ENCODE measurements at places on chromosomes 1 and 21.

- DNase-seq, result no peak
These were observed 8.7 kb downstream of the CTXND2 start for GRCh38 chr1:150895618-150896017.

DNA sequence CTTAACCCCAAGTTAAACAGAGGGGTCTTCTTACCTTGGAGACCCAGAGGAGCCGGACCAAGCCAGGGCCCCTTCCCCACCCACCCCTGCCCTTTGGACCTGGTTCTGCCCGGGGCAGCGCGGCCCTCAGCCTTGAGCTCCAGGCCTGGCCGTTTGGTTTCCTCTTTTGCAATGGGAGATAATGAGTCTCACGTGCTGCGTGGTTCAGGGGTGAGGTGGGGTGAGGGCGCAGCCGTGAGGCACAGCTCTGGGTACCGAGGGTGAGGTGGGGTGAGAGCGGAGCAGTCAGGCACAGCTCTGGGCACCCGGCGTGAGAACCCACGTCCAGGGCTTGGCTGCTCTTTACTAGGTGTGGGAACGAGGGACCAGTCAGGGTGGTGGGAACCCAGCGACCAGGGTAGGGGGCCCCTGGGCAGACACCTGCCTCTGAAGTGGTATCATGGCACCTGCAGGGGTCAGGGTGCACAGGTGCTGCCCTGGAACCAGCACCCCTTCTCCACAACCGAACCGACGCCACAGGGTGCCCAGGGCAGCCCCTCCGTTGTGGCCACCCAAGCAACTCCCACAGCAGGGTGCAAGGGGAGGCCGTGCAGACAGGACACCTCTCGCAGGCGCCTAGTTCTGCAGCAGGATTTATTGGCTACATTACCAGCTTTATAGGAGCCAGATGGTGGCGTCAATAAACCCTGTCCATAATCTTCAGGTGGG, 182.2 kb downstream of the PRDM16 start:
- DNase-seq, result no peak

DNA sequence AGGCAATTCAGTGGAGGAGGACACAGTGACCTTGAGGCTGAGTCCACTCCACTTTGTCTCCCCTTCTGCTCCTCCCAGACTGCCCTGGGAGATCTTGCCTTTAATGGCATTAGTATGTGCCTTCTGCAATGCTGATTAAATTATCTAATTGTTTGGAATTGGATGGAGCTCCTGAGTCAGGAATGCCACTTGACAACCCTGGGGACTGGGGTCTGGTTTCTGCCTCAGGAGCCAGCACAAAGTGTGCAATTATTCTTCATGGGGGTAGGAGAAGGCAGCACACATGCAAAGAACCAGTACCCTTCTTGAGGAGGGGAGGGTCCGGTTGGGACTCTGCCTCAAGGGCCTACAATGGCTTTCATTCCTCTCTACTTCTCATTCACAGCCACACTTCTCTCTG, 11.9 kb upstream of the PLXNA2 start:
- no peak for DNase-seq

DNA sequence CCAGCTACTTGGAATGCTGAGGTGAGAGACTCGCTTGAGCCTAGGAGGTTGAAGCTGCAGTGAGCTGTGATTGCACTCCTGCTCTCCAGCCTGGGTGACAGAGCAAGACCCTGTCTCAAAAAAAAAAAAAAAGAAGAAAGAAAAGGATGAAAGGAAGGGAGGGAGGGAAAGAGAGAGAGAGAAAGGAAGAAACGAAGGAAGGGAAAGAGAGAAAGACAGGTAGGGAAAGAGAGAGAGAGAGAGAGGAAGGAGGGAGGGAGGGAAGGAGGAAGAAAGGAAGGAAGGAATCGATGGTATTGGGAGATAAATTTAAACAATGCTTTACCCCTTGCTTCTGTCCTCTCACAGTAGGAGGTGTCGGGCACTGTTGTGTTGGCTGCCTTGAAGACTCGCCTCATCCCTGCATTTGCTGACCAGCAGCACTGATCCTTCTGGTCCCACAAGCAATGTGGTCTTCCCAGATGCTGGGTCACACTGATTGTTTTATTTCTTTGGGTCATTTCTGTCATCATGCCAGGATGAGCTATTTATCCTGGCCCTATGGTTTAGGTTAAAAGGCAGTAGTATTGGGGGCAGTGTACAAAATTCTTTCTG, 30.9 kb downstream of the GPR137B start:
- DNase-seq, result no peak

DNA sequence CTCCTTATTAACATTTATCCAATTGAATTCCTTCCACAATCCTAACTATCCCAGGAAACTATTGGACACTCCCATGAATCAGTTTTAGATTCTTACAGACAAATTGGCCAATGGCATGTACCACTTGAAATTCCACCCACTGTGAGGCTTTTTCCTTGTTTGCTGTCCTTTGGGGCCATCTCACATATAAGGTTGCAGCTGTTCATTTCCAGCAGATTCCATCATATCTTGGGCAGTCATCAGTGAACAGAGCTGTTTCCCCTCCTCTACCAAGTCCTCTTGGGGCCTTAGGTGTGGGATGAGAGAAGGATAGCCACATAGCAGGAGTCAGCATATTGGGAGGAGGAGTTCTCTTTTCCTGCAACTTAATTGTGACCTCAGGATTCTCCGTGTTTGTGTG, 109.1 kb downstream of the HHAT start:
- no peak for DNase-seq

DNA sequence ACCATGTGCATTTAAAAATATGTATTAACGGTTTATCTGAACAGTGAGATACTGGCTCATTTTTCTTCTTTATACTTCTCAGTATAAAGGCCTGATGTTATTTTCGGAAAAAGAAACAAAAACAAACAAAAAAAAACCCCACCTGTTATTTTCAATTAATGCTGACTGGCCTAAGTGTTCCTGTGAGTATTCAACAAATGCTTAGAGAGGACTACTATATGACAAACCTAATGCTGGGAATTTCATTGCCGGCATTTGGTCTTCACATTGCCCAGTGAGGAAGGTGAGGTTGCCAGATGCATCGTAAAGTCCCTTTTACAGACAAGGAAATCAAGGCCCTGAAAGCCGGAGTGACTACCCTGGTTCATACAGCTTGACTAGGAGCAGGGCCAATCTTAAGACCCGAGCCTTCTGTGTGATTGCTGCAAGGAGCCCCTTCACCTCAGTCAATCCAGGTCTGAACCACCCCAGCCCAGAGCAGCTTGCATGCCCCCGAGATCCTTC, 599 bp downstream of the MRPL24 start:
- DNase-seq, result no peak
